ENCODE measurements at places on chromosomes 5 and 9.

DNA sequence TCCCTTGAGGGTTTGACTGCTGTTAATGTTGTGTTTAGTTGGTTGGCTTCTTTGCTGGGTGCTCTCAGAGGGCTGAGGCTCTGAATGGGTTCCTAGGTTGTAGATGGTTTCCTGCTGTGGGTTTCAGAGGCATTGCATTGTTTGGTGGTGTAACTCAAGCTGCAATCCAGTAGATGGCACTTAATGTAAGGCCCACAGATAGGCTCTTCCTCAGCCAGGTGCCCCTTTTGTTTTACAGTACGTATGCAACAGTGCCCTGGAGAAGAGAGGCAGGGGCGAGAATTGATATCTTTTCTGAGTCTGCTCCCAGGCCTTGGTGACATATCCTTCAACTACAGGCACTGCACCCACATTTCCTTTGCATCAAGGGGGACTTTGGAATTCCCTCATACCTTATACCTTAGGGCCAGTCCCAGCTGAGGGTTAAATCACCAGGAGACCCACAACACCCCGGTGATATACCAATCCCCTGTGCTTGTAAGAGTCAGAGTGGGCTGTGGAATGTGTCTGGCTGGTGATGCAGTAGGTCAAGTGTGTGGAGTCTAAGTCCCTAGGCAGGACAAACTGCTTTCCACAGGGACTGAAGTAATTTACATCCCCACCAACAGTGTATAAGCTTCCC is 7.0 kb upstream of the UGT3A2 start:
- DNase-seq, result peak; percentile 16

DNA sequence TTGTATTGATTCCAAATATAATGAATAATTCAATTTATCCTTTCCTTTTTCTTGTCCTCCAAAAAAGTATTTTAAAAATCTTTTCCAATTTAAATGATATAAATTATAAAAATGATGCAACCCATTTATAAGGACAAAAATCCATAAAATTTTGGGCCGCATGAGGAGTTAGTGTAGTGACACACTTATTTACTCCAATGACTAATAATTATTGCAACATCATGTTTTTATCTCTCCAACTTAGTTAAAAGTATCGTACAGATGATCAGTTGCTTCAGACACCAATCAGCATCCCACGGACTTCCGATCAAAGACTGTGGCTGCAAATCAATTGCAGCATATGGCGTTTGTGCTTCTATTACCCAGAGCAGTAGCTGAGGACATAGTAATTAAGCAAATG is 58.6 kb downstream of the HTR4 start:
- no peak for DNase-seq

- DNase-seq, result no peak
Measured at GRCh38 chr5:52961274-52961681, 27.9 kb upstream of the ITGA2 start.

DNA sequence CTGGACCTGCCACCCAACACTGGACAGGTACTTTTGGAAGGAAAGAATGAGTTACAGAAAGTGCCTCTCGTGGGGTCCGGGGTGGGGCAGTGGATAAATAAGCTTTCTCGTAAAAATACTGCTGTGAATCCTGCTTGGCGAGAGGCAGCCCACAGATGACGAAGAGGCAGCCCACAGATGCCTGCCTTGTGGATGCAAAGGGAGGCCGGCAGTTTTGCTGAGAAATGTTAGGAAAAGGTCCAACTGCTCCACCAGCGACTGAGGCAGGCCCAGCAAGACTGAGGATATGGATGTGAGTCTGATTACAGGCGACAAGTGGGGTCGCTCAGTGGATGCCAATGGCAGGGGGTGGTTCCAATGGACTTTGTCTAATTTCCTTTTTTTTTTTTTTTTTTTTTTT is 79.1 kb upstream of the PPP1R26 start:
- no peak for DNase-seq

GRCh38 chr9:69427286-69427685 is 102.3 kb downstream of the ENTREP1 start:
- no peak for DNase-seq

DNA sequence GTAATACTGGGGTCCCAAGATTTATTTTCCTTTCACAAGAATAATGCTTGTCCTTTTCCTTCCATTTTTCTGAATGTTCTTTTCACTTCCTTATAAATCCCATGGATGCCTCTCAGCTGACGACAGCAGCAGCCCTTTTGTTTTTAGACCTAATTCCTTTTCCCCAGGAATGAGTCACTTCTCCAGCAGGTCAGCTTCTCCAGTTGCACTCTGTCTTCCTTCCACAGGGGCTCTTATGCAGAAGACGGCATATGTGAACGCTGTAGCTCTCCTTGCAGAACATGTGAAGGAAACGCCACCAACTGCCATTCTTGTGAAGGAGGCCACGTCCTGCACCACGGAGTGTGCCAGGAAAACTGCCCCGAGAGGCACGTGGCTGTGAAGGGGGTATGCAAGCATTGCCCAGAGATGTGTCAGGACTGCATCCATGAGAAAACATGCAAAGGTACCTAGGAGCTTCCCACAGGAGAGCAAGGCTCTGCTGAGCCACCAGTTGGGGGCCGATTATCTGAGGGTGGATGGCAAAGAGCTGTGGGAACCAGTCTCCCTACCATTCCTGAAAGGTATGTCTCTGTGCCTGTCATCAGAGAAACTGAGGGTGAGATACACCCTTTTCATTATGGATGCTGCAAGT is 72.9 kb downstream of the RFK start:
- DNase-seq, result no peak

GRCh38 chr5:96283589-96283988 is 149.5 kb downstream of the PCSK1 start:
- DNase-seq, result no peak

GRCh38 chr5:32110111-32110696 is 63.9 kb downstream of the GOLPH3 start:
- no peak for DNase-seq

DNA sequence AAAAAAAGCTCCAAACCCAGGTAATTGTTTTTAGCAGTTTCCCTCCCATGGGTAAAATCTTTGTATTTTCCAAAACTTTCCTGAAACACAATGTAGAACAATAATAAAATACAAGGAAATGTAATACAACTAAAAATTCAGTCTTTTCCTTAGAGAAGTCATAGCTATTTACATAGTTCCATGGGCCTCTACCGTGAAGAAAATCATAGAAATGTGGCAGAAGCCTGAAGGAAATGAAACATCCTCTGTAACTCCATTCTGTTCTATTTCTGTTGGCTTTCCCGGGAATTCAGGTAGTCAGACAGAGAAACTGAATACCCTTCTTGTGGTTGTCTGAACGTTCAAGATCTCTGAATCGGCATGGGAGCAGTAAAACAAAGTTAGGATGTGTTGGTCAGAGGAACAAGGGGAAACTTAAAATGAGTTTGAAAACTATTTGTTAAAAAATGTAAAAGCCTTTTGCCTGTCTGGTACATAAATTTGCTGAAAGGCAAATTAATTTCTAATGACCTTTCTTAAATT is 202.4 kb upstream of the ZNF608 start:
- DNase-seq, result no peak

DNA sequence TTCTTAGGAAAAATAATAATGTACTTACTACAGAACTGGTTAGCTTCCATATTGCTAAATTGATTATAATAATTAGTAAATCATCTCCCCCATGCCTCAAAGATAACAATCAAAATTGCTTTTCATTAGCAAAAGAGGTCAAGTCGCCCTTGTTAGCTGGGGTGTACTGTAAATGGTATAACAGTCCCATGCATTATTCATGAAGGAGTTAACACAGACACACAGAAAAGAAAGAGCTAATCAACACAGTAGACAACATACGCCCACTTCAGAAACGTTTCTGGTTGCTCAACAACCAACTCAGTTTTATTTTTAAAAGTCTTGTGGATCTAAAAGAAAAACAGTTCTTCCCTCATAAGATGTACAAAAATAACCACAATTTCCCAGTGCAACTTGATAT is 100.2 kb downstream of the MPDZ start:
- no peak for DNase-seq

DNA sequence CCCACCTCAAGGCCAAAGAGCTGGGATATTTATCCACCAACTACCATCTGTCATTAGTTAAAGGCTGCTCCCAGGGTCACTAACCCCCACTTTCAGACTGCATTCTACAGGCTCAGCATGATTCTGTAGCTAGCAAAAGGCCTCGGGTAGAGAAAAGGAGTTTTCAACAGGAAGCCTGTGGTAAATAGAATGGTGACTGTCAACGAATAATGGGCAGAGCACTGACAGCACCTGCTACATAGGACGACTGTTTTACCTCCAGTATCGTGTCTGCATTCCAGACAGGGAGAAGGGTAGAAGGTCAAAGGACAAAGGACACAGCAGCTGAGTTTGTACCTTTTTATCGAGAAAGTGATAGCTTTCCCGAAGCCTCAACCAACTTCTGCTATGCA is 20.3 kb downstream of the MFAP3 start:
- no peak for DNase-seq

DNA sequence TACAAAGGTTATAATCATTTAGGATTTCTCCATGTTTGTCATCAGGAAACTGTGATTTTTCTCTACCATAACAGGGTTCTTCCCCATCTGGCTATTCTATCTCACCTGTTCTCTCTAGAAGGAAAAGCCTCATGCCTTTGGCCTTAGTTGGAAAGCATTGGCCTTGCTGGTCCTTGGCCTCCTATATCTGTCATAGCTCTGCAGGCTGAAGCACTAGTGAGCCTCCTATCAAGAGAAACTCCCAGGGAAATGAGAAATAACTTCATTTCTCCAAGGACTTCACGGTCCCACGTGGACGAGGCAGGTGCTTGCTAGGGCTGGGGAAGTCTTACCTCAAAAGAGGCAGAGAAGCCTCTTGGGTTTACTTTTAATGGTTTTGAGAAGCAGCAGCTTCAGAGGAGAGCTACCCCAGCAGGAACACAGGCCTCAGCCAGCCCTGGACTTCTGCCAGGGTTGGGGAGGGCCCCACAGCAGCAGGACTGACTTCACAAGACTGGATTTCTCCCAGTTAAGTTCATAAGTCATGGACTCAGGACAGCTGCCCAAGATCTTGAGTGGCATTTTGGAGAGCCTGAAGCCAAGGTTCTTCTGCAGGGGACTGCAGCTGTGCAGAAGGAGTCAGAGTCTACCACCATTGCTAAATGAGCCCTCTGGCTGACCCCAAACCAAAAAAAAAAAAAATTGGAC is 15.8 kb upstream of the PSAT1 start:
- no peak for DNase-seq

DNA sequence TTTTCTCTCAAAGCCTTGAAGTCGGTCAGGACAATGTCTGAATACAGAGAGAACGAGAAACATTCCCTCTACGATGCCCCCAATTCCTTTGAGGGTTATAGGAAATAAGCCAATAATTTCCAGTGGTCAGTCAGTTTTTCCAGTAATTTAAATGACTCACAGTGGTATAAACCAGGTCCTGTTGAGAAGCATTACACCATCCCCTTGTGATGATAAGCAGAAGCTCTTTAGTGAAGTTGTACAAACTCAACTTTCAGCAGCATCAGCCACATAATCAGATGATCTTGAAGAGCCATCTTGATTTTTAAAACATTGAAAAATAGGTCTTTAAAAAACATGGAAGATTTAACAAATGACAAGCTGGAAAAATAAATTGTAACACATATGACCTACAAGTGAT is 173.9 kb upstream of the ZNF462 start:
- no peak for DNase-seq

GRCh38 chr9:98045234-98046179 is 11.0 kb upstream of the NANS start:
- DNase-seq, result peak; percentile 96

- peak; percentile 91 for DNase-seq
Measured at GRCh38 chr9:75658301-75658905, 232.1 kb upstream of the PCSK5 start.

DNA sequence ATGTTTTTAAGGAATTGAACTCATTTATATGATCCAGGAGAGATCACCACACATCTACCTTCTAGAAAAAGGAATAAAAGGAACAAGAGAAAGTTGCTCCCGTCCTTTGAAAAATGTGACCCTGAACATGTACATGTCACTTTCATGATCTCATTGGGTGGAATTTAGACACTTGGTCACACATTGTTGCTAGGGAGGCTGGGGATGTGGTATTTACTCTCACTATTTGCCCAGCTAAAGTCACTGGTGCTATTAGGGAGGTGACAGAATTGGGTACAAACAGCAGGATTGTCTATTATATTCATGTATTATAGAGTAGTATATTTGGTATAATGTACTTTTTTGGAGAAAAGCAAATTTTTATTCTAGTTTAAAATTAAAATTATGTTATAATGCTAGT is 2.1 kb upstream of the CDH10 start:
- DNase-seq, result no peak

- no peak for DNase-seq
Measured at GRCh38 chr9:17970277-17970676, 391.4 kb downstream of the SH3GL2 start.

DNA sequence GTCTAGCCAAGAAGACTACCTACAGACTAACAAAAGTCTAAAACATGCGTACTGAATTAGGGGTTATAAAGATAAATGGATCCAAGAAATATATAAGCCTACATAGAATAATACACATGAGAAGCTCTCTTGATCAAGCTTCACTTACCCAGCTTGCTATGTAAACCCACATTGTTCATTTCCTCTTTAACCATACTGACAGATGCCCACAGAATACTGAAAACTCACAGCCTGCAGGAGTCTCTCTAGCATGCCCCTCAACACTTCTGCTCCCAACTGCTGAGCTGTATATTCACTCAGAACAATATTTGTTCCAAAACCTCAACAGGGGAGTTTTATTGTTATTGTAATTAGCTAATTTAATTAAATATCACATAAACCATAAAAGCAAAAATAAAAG is 52.4 kb downstream of the RFX3 start:
- DNase-seq, result peak; percentile 62

DNA sequence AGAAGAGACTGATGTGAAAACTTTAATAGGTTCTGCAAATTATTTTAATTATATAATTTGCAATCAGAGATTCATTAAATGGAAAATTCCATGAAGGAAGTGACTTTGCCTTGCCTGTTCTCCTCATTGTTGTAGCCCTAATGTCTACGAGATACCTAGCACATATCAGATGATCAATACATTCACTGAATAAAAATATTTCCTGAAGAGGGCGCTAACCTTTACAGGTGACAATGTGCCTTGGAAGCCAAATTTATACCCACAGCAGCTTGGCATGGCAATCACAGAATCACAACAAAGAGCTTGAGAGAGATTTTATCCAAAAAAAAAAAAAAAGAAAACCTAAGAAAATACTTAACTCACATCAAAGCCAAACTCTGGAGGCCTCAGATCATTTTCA is 17.4 kb downstream of the HAUS6 start:
- DNase-seq, result peak; percentile 3

- no peak for DNase-seq
Measured at GRCh38 chr5:41246376-41246775, 33.0 kb upstream of the C6 start.

DNA sequence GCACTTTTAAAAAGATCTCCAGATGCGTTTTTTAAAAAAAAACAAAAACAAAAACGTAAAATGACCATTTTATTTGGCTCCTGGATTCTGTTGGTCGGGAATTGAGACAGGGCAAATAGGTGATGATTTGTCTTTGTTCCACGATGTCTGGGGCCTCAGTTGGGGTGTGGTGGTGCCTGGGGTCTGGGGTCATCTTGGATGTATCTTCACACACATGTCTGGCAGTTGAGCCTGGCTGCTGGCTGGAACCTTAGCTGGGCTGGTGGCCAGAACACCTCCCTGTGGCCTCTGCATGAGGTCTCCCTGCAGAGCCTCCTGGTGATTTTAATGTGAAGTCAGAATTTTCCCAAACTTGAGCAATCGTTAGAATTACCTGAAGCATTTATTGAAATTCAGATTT is 42.5 kb upstream of the BASP1 start:
- DNase-seq, result no peak

Data from MV-4-11 (cell line).